Gastroesophageal sphincter (tissue), 4 donors: ENCODE measurements at places on chromosomes 12 and 14. TPM values are rescaled to one million over a fixed set of nuclear protein-coding genes. Genes with fewer than 3 reads are reported as not detected.

AQP2 gene
- total RNA-seq, result not detected

NDRG2 gene
- 177 TPM for total RNA-seq

PRB3 gene
- not detected for total RNA-seq

NEUROD4 gene
- total RNA-seq, result not detected
